ENCODE measurements at places on chromosomes 11 and 22.
A peak's percentile ranks its signal among the peaks of the same experiment; 100 is the strongest.

- no peak for DNase-seq
Measured at GRCh38 chr11:131691181-131692041, 321.0 kb downstream of the NTM start.

GRCh38 chr11:14184028-14184940, 174.7 kb downstream of the RRAS2 start:
- DNase-seq, result no peak

GRCh38 chr22:19631899-19632667, 82.2 kb upstream of the SEPTIN5 start:
- no peak for DNase-seq

DNA sequence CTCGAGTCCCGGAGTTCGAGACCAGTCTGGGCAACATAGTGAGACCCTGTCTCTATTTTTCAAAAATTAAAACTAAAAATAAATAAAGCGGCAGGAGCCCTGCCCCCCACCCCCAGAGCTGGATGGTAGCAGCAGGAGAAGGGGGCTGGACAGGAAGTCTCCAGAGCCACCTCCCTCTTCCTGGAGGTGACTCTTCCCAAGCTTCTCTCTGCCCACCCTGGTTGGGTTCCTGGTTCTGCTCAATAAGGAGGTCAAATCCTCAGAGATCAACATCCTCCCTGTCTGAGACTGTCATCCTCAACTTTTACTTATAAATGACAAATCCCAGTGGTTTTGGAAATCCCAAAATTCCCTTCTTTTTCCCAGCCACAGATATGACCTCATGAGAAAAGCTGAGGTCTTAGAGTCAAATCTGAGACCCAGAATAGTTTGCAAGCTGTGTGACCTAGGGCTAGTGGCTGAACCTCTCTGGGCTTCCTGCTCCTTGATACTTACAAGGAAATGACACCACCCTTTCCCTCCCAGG, 987 bp downstream of the C1QTNF6 start:
- DNase-seq, result no peak

DNA sequence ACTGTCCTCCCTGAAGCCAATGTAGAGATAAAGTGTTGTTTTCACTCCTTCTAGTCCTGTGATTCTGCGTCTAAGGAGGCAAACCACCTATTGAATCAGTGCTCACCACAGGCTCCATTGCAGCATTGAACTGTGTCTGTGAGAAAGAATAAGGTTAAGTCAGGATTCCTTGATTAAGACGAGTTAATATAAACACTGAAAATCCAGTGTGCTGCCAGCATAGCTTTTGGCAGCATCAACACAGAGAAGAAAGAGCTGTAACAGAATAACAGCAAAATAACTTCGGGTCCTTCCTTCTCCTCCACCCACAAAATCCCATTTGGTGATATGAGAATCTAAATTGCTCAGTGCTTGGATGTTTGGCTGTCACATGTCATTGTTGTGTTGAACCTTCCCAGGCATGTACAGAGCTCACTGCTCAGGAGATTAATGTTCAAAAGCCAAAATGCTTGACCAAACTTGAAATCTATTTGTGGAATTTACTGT, 185.2 kb upstream of the DDI1 start:
- no peak for DNase-seq

DNA sequence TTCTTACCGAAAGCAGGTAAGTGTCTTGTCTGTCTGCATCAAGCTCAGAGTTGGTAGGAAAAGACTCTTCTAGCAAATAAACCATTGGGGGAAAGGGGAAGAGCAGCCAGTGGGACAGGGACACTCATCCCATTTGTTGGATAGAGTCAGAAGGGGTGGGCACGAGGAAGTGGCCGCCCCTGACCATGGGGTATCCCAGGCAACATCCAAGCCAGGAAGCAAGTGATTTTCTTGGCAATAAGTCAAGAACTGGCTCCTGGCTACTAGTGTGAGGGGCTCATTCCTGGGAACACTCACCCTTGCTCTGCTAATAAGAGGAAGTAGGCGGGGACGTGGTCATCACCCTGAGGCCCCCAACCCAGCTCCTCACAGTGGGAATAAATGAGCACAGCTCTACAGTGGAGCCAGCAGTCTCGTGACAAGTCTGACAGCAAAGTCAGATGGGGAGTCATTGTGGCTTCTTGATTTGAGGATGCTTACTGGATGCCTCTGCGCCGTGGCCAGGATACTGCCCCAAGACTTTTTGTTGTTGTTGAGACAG, 6.7 kb downstream of the SLC25A18 start:
- no peak for DNase-seq

- no peak for DNase-seq
Measured at GRCh38 chr11:134244593-134244992, 8.6 kb downstream of the THYN1 start.

DNA sequence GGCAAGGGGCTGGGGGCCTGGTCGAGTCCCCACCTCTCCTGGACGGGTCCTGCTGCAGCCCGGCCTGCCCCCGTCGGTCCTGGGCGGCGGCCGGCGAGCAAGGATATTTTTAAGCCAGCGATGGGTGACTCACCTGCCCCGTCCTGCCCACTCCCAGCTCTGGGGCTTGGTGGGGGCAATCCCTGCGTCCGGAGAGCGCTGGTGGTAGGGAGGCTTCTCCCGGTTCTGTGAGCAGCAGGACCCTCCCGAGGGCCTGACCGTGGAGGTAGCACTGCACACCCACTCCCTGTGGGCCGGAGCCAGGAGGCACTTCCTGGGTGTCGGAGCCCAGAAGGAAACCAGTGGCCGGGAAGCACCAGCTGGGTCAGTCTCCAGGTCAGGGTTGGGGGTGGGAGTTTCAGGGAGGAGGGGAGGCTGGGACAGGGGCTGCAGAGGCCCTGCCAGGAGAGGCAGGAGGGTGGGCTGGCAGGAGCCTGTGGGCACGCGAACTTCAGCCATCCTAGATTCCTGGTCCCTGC, 467 bp downstream of the EPS8L2 start:
- no peak for DNase-seq

DNA sequence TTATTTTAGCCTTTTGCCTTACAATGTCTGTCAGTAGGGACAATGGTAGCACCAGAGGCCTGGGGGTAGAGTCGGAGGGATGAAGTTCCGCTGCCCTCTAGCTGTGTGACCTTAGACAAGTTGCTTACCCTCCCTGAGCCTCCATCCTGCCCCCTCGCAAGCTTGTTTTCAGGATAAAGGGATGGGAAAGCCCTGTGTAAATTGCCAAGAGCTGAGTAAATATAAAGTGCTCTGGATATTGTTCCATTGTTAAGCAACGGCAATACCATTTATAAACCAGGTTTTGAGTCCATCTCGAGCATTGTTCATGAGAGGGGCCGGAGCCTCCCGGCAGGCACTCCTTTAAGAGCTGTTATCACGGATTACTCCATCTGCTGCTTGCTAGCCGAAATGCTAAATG, 72.9 kb downstream of the ZBTB16 start:
- DNase-seq, result no peak

DNA sequence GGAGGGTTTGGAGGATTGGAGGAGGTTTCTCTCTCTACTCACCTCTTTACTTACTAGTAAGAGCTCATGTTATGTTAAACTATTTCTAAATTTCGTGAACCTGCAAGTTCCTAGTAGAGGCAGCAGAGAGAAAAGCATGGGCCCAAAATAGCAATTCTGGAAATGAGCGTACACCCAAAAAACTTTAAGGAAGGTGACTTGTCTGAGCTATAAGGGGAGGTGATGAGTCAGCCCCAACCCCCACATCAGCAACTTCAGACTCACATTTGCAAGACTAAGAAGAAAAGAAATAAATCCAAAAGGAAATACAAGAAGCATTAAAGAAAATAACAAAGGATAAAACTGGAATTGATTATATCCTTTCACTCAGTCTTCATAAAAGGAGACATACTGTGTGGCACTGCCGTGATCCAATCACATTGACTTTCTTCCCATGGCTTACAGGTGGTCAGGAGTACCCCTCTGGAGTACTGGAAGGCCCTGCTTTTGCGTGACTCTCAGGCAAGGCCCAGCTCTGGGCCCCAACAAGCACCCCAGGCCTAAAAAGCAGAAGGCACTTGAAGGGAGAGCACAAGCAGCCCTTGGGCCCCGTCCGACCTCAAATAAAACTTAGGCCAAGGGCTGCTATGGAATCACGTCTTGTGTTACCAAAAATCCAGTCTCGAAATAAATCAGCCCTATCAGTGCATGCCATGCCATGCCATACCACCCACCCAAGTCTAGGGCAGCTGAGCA, 14.3 kb downstream of the PACSIN2 start:
- DNase-seq, result no peak

DNA sequence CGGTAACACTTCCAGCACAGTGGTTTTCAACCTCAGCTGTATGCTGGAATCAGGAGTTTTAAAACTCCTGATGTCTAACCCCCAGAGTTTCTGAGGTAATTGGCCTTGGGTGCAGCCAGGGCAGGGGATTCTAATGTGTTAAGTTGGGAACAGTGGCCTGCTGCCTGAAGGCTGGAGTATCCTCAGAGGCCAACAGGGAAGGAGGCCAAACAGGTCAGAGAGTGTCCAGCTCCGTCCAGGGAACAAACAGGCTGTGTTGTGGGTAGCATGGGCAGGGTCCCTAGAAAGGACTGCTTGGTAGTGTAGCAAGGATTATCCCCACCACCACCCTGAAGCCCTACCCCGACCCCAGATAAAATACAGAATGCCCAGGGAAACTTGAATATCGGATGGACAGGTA, 10.8 kb upstream of the DAGLA start:
- no peak for DNase-seq

DNA sequence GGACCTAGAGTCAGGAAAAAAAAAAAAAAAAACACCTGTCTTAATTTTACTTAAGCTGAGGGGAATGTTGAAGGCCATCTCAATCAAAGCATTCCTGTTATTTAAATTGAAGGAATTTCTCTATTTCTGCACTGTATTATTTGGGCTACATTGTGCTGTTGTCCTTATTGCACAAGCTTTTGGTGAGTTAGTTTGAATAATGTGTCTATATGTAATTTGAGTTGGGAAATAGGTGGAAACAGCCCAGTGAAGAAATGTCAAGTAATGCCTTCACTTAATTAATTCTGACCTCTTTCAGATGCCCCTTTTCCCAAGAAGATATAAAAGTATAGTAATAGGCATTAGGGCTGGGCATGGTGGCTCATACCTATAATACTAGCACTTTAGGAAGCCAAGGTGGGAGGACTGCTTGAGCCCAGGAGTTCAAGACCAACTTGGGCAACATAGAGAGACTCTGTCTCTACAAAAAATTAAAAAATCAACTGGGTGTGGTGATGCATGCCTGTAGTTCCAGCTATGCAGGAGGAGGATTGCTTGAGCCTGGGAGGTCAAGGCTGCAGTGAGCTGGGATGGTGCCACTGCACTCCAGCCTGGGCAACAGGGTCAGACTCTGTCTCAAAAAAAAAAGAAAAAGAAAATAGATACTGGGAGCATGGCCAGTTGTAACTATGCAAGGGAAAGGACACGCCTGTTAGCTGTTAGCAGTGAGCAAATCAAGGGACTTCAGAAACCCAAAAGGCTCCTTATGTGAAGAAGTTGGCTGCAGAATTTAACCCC, 34.9 kb downstream of the OR10A6 start:
- DNase-seq, result no peak

GRCh38 chr11:123885570-123885969, at the start of gene TMEM225:
Gene TMEM225 (minus strand): TSS chr11:123885670. CDS start chr11:123885425, 245 bp downstream.
- no peak for DNase-seq

DNA sequence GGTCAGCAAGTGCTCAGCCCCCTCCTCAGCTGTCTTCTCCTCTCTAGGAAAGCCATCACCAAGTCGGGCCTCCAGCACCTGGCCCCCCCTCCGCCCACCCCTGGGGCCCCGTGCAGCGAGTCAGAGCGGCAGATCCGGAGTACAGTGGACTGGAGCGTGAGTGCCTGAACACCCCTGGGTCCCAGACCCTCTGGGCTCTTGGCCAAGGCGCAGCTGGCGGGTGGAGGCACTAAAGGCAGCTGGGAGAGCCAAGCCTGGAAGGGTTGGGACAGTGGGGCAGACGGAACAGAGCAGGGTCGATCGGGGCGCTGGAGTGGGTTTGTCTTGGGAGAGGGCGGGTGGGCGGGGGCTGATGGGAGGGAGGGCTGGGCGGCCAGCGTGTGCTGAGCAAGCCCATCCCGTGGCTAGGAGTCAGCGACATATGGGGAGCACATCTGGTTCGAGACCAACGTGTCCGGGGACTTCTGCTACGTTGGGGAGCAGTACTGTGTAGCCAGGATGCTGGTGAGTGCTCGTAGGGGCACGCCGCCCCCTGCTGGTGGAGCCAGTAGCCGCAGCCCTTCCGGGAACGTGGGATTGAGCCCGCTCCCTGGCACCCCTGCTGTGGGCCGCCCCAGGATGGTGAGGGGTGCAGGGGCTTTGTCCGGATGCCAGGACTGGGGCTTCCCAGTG, 14.1 kb upstream of the MDK start:
- peak; percentile 65 for DNase-seq

GRCh38 chr11:116357784-116358544, 414.8 kb downstream of the BUD13 start:
- DNase-seq, result no peak

GRCh38 chr11:122754553-122755322, 83.6 kb upstream of the CRTAM start:
- no peak for DNase-seq

DNA sequence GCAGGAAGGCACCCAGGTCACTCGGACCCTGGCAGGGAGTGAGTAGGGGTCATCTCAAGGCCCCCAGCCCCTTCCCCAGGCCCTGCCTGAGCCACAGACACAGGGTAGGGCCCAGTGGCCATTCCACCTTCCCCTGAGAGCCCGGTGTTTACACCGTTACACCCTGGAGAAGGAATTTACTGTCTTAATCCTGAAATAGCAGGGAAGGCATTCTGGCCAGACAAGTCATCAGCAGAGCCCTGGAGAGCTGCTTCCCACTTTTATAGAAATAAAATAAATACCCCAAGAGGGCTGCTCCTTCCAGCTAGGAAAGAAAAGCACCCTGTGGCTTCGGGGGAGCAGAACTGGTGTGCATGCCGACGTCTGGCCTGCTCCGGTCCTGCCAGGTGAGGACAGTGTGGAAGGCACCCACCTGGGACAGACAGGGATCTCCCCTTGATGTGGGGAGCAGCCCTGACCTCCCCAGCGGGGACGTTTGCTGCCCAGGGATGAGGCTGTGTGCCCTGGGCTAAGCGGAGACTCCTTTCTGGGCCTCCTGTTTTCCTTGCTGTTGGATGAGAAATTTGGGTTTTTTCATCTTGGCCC, 180.0 kb downstream of the MN1 start:
- no peak for DNase-seq

GRCh38 chr22:46511151-46512038, 26.0 kb downstream of the CELSR1 start:
- no peak for DNase-seq

DNA sequence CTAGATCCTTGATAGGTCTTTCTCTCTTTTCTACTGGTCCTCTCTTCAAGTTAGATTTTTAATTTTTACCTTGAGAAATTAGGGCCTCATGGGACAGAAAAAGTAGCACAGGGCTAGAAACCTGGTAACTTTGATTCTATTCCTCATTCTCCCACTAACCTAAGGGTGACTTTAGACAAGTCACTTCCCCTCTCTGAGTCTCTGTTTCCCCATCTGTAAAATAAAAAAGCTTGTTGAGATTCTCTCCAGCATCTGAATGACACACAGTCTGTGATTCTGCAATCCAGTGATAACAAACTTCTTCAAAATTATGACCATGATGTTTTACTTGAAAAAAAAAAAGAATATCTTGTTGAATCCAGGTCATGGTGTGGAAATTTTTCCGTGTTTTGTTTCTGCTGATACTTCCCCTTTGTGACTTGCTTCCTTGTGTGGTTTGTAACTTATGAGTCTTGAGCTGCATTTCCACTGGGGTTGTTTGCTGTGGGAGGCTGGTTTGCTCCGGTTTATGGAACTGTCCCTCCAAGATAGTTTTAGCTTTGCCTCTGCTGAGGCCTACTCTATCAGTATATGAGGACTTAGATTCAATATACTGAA, 9.8 kb upstream of the MPEG1 start:
- no peak for DNase-seq

- no peak for DNase-seq
Measured at GRCh38 chr22:20420157-20420842, 17.3 kb downstream of the SCARF2 start.

All from stimulated activated CD8-positive, alpha-beta memory T cell treated with anti-CD3 and anti-CD28 coated beads, Interleukin-4, amount 100 ng/mL, for 1 hour (primary cell).